ENCODE measurements at places on chromosomes 7 and 10.

DNA sequence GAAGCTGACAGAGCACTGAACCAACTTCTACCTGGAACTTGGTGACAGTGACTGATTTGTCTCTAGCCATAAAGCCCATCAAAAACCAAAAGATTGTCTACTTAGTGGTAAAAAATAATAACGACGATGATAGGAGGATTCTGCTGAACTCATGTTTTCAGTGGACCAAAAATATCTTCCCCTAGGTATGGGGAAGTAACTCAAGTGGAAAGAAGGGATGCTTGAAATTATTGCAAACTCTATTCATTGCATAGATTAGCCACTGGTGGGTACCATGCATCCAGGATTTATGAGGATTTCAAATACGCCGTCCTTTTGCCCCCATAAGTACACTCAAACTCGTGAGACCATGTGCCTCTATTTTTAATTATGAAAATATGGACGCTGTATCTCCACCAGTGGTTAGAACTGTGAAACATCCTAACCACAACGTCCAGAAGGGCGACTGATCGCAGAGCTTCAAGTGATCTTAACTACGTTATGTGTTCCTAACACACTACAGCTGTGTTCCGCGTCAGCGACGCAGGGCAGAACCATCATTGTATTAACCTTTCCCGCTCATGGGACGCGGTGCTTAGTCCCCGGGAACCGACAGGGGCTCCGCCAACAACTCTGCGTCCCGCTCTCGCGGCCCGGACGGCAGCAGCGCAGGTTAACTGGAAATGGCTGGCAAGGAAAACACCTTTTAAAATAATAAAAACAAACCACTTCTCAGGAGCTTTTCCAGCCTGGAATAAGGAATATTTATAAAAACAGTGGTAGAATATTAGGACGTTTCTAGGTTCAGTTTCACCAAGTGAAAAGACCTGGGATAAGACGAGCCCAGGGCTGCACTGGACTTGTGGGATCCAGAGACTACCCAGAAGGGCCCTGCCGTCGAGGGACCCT is 776 bp downstream of the PEX1 start:
- no peak for DNase-seq

DNA sequence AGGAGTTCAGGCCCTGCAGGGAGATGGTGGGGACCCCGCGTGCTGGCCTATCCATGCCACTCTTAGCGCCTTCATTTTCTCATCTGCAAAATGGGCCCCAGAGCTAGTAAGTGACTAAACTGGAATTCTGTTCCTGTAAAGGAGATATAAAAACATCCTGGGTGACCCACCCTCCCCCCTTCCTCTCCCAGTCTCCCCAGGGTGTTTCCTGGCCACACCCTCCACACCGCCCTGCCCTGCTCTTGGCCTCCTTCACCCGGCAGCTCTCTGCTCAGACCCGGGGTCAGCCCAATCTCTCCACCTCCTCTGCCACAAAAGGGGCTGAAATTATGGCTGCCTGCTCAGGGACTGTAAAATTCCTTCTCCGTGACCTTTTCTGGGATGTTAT is 70.7 kb downstream of the C10orf105 start:
- no peak for DNase-seq

DNA sequence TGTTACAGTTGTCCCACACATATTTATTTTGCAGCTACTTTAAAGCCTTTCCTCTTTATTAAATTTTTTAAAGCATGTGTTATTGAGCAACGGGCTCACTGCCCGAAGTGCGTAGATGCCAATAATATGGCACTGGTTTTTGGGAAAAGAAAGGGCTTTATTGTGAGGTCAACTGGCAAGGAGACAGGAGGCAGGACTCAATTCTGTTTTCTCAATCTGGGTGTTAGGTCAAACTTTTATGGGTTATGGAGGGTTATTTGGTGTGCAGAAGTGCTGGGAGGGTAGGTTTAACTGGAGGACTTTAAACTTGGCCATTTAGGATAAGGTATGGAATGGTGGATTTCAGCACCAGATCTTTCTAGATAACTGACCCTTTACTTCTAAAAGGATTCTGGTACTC is 183.6 kb downstream of the LRRC4 start:
- DNase-seq, result no peak

DNA sequence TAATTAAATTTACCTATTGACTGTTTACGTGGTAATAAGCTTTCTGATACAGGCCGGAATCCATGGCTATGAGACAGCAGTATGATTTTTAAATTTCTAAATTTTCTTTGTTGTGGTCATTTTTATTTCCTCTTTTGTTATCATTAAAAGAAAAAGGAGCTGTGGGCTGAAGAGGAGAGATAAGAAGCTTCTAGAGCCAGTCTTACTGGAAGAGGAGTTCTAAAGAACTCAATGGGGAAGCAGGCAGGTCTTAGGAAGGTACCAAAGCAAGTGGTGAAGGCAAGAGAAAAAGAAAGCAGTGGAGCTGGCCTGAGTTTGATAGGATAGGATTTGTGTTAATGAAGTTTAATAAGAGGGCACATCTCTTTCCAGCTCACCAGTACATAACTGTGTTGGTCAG is 1187.8 kb downstream of the CNTNAP2 start:
- no peak for DNase-seq

DNA sequence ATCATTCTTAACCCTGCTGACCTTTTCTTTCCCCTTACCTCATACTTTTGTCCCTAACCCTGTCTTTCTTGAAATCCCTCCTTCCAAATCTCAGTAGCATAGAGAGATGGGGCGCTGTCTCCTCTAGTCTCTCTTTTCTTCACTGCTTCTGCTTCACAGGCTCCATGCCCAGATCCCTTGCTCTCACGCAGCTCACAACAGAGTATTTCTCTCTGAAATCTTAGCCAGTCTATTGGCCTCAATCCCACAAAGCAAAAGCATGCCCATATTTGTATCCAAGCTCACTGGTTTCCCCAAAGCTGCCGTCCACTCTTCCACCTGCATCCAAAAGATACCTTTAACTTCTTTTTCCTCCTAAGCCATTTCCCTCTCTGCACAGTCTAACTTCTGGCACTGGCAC is 526.8 kb downstream of the PLXDC2 start:
- DNase-seq, result no peak
